ENCODE measurements at places on chromosomes 7 and 10.

DNA sequence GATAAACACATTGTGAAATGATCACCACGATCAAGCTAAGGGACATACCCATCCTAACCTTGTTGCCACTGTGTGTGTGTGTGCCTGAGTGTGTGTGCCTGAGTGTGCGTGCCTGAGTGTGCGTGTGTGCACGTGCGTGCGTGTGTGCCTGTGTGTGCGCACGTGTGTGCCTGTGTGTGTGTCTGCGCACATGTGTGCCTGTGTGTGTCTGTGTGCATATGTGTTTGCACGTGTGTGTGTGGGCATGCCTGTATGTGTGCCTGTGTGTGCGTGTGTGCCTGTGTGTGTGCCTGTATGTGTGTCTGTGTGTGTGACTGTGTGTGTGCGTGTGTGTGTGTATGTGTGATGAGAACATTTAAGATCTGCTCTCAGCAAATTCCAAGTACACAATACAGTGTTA, 244.1 kb upstream of the DPP6 start:
- no peak for DNase-seq

- DNase-seq, result no peak
Observed at GRCh38 chr10:30812018-30812851, 182.7 kb upstream of the LYZL2 start.

- DNase-seq, result no peak
Observed at GRCh38 chr10:78937393-78937792, 131.4 kb upstream of the ZMIZ1 start.

- DNase-seq, result no peak
Observed at GRCh38 chr7:132061937-132062336, 505.5 kb upstream of the PODXL start.

- no peak for DNase-seq
Observed at GRCh38 chr10:116026315-116026714, 246.7 kb downstream of the GFRA1 start.
